ENCODE measurements at places on chromosomes 5 and 9. TPM values are rescaled to one million over a fixed set of nuclear protein-coding genes. Genes with fewer than 3 reads are reported as not detected.

DNA sequence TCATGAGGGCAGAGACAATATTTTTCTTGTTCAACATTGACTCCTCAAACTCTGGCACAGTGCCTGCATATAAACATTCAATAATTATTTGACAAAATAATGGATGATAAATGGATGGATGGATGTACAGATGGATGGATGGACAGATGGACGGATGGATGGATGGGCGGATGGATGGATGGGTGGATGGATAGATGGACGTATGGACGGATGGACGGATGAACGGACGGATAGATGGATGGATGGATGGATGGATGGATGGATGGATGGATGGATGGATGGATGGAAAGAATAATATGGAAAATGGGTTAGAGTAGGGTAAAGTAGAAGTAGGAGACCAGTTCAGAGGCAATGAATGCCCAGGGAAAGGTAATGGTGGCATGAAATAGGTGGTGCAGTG, 589.2 kb downstream of the EBF1 start:
- peaks cover 4% of the 10 kb centered on the region for H3K4me1 ChIP-seq
- DNase-seq = no peak
- H3K36me3 ChIP-seq = no peaks in the 10 kb centered on the region
- H3K4me3 ChIP-seq = no peak overlapping the region
- H3K27ac ChIP-seq = no peak overlapping the region

The PAPPA gene
- 33.4 TPM for total RNA-seq

The ESM1 gene
- 1.8 TPM for total RNA-seq

The TNFAIP8 gene
- 37.7 TPM for total RNA-seq

GRCh38 chr5:107570181-107570580, 100.6 kb downstream of the EFNA5 start:
- H3K4me1 ChIP-seq = peaks cover 2% of the 10 kb centered on the region
- H3K27me3 ChIP-seq = no peaks in the 10 kb centered on the region
- H3K36me3 ChIP-seq = no peaks in the 10 kb centered on the region
- no peak for DNase-seq
- no peak overlapping the region for H3K27ac ChIP-seq
- no peak overlapping the region for H3K4me3 ChIP-seq

The NMRK1 gene
- 21.1 TPM for total RNA-seq

The SPINK4 gene
- total RNA-seq = not detected

The KIF20A gene
- total RNA-seq = 23.8 TPM

DNA sequence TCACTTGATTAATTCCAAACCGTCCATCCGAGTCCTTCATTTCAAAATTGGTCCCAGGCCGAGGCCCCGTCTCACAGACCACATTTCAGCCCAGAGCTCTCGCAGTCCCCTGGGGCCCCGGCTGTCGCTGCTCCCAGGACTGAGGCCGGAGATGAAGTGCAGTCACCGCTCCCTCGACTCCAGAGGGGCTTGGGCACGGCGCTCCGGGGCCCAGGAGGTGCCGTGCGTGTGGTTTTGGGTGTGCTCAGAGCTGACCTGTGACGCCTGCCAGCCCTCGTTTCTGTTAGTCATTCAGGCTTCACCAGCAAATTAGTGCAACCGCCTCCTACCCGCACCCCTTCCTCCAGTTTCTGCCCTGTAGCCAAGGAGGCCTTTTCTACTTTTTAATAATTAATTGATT, 48.7 kb upstream of the PHYKPL start:
- H3K27me3 ChIP-seq = no peaks in the 10 kb centered on the region
- H3K4me1 ChIP-seq = no peaks in the 10 kb centered on the region
- no peak overlapping the region for H3K27ac ChIP-seq
- DNase-seq = no peak
- no peaks in the 10 kb centered on the region for H3K36me3 ChIP-seq

GRCh38 chr5:159873680-159874079, 42.6 kb upstream of the ADRA1B start:
- H3K4me1 ChIP-seq = peaks cover 6% of the 10 kb centered on the region
- no peak overlapping the region for H3K4me3 ChIP-seq

DNA sequence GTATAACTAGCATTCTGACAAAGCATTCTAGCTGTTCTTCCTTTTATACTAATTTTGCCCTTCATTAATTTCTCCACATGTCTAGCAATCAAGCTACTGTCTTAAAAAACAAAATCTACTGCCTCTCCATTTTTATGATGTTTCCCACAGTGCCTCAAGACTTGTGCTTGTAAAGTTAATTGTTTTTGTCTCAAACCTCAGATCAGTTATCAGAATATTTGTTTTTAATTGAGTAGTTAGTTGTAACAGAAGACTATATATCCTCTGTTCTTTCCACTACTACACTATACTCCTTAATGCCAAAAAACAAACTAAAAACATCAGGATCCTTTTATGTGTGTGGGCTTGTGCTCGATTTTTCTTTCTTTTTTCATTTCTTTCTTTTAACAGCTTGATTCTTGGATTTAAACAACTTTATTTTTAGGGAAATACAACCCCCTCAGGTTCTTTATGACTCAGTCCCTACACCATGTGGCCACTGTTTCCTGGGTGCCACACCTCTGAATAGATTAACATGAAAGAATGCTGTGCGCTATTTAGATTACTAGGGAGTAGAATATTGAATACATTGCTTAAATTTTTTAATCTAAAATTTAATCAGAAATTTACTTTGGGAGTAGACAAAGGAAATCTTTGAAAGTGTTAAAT, 1.2 kb downstream of the ASPN start:
- peak; percentile 65 for DNase-seq
- H3K27me3 ChIP-seq = no peaks in the 10 kb centered on the region
- no peak overlapping the region for H3K4me3 ChIP-seq
- H3K27ac ChIP-seq = no peak overlapping the region

DNA sequence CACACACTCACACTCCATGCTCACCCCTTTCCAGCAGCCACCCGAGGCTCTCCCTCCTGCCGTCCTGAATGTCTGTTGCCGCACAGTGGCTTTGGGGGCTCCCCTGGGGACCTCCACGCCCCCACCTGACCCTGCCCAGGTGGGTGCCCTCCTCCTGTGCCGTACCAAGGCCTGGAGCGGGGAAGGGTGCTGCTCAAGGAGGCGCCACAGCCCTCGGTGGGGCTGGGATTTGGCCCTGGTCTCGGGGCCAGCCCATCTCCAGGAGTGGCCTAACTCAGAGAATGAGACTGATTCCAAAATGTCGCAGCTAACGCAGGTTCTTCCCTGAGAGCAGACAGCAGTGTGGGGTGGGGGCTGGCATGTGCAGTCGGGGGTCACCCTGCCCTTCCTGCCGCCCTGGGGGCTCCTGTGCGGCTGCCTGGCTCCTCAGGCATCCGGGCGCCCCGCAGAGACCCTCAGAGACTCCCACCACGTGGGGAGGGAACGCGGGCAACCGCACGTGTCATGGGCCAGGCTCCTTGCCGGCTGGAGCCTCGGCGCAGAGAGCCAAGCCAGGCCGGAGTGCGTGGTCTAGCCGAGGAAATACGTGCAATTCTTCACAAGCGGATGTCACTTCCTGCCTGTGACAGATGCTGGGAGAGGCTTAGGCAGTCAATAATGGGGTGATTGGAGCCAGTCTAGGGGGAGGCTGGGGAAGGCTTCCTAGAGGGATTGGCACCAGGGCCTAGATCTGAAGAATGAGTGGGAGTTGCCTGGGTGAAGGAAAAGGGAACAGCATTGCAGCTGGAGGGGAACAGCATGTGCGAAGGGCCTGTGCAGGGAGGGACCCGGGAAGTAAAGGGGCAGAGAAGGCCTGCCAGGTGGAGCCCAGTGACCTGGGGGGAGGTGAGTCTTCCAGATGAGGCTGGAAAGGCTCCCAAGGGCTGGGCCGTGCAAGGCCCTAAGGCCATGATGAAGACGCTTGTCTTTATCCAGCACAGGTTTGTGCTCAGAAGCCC, 44.1 kb downstream of the C9orf50 start:
- no peak overlapping the region for H3K4me3 ChIP-seq
- H3K27ac ChIP-seq = peak overlapping the region; percentile 63

The COL5A1 gene
- total RNA-seq = 63.7 TPM

The GMCL2 gene
- total RNA-seq = under 0.01 TPM

The FAM221B gene
- not detected for total RNA-seq

DNA sequence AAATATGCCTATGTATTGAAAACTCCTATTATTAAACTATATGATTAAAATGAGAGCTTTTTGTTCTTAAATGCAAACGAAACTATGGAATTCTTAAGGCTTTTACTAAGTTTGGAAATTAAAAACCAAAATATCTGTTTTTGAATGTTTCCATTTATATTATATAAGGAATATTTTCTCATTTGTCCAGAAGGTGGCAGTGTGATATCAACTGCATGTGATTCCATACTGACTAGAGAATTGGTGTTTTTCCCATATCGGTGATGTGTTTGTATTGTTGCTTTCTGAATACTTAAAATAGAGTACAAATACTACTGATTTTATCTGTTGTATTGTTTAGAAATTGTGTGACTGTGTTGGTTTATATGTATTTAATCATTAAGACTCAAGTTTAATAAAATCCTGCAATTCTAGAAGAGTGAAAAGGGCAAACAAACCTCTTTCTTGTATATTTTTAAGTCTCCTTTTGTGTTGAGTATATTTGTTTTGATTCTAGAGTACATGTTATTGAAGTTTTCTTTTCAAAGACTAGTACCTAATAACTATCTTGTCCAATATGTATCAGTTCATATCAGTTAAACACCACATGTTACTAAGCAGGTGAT, 320.8 kb downstream of the CCDC171 start:
- no peaks in the 10 kb centered on the region for H3K27me3 ChIP-seq
- peak; percentile 59 for DNase-seq
- H3K4me3 ChIP-seq = no peak overlapping the region
- no peak overlapping the region for H3K27ac ChIP-seq

DNA sequence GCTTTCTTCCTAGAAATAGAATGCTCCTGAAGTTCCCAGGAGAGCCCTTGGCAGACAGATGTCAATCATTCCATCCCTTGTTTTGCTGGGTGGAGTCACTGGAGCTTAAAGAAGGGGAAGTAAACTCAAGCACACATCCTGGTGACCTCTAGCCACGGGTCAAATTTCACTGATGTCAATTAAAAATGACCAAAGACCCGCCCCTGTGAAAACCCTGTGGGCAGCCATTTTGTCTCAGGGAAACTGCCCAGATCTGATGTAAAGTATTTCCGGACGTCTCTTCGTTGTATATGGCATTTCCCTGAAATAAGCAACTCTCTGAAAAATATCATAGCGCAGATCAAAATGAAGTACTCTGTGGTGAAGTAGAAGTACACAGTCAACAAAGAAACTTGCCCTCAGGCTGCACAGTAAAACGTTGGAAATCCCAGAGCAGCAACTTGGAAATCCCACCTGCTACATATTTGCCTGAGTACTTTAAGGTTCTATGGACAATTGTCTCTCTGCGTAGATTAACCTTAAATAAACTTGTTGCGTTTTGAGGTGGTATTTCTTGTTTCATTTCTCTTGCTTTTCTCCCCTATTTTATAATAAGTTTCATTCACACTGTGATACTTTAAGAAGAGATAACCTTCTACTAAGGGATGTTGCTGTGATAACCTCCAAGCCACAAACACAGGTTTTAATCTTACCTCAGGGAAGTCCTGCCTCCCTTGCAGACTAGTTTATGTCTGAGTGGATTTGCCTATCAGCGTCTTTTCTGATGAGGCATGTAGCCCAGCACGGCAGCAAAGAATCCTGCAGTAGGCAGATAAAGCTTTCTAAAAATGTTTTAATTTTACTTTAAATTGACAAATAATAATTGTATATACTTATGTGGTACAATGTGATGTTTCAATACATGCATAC, 60.9 kb upstream of the PIP5K1B start:
- no peak overlapping the region for H3K4me3 ChIP-seq
- H3K36me3 ChIP-seq = no peaks in the 10 kb centered on the region
- no peak for DNase-seq
- H3K27ac ChIP-seq = no peak overlapping the region
- H3K4me1 ChIP-seq = no peaks in the 10 kb centered on the region
- H3K27me3 ChIP-seq = no peaks in the 10 kb centered on the region

The PCDHGB3 gene
- total RNA-seq = 5.8 TPM

The DCAF10 gene
- 26.6 TPM for total RNA-seq

GRCh38 chr5:141508798-141509611, 20.1 kb downstream of the PCDHGC5 start:
- H3K27me3 ChIP-seq = no peaks in the 10 kb centered on the region
- H3K27ac ChIP-seq = peak overlapping the region; percentile 80
- H3K4me3 ChIP-seq = peak overlapping the region; percentile 42
- H3K4me1 ChIP-seq = peaks cover 45% of the 10 kb centered on the region

The TTC1 gene
- total RNA-seq = 41.6 TPM

- H3K4me3 ChIP-seq = no peak overlapping the region
- no peaks in the 10 kb centered on the region for H3K36me3 ChIP-seq
- H3K4me1 ChIP-seq = no peaks in the 10 kb centered on the region
- no peak overlapping the region for H3K27ac ChIP-seq
- DNase-seq = peak; percentile 65
- H3K27me3 ChIP-seq = no peaks in the 10 kb centered on the region
Measured at GRCh38 chr5:80754900-80755299, 100.1 kb upstream of the DHFR start.

Data from fibroblast of lung (primary cell).